ENCODE measurements at places on chromosomes 16 and 17.

GRCh38 chr17:40466298-40466971 is 23.2 kb downstream of the IGFBP4 start:
- DNase-seq: no peak

- no peak for DNase-seq
Observed at GRCh38 chr16:54281535-54282201, 4.9 kb downstream of the IRX3 start.

GRCh38 chr17:78111727-78112517 is 16.6 kb downstream of the TMC6 start:
- DNase-seq: no peak

DNA sequence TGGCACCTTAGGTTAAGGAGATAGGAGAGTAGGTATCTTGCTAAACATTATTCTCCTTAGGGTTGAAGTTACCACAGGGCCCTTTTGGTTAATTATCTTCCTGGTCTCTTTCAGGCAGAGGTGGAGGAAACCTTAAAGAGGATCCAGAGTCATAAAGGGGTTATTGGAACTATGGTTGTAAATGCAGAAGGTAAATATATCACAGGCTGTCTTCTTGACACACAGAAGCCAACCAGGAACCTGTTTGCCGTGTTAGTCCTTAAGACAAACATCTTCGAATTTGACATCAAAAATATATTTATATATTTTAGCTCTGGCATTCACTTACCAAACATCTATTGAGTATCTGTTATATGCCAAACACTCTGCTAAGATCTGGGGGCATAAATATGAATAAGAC is 2.4 kb downstream of the DYNLRB2 start:
- DNase-seq: no peak

DNA sequence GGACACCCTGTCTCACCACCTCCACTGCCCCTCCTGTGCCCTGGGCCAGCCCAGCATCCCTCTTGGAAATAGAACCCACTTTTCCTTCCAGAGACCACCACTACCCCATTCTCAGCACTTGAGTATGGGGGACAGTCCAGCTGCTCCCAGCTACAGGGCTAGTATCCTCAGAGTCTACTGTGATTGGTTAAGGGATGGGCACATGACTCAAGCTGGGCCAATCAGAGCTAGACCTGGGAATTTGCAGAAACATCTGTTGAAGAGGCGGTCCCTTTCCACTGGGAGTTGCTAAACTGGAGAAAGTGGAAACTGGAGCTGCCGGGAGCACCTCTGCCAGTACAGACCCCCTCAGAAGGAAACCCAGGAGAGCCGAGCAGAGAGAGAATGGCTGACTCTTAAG is 156.6 kb downstream of the GSG1L start:
- DNase-seq: no peak

DNA sequence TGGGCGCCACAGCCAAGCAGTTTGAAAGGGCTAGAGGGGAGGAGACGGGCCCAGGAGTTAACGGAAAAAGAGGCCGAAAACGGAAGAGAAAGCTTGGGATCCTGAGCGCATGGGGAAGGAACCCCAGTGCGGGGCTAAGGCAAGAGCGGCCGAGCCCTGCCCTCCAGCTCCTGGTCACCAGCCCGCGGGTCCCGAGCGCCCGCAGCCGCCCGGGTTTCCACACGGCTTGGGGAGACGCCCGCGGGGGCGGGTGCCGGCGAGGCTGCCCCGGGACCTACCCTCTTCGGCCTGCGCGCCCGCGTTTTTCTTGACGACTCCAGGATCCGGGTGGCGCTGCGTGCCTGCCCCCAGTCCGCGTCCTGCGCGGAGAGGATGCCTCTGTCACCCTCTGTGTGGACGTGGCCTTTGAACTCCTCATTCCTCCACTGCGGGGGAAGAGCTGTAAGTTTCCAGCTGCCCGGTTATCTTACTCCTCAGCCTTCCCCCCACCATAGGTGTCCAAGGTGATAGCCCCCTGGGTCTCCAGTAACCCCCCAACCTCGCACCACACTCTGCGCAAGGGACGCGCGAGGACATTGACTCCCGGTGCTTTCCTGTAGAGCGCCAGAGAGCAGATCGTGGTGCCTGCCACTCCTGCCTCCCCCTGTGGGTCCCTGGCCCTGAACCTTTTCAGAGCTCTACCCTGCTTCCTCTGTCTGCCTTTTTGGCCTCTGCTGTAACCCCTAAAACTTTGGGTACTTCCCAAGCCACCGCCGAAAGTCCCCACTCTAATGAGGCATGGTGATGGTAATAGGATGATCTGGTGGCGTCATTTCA is 1.7 kb upstream of the CDH11 start:
- DNase-seq: no peak

- DNase-seq: no peak
Observed at GRCh38 chr17:57262557-57262956, 6.2 kb downstream of the MSI2 start.

DNA sequence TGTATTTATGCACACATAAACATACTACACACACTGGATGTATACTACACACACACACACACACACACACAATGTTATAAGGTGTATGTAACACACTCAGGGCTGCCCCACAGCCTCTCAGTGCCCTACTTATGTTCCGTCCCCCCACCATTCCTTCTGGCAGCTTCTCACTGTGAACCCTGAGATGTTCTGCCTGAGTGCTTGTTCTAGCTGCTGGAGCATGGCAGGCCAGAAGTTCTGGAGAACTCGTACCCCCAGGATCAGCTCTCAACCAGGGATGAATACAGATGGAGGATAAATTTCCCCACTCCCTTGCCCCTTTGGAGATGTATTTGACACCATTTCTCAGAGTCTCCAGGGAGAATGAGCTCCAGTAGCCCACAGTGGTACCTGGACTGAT is 76.4 kb downstream of the CDH13 start:
- no peak for DNase-seq

- DNase-seq: no peak
Observed at GRCh38 chr16:87700406-87701077, 65.2 kb downstream of the KLHDC4 start.

DNA sequence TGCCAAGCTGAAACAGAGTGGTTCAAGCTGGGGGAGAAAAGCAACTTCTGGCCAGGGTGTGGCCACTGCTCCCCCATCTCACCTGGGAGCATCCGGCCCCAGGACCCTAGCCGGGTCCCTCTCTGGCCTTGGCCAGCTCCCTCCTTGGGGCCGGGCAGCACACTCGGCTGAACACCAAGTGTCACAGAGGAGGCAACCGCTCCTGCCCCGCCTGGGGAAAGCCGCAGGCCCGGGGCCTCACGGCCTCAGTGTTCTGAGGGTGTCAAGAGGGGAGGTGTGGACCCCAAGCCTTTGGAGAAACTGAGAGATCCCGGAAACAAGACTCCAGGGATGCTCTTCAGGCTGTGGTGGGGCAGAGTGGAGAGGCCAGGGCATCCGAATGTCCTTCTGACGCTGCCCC is 88.4 kb downstream of the ENGASE start:
- no peak for DNase-seq

DNA sequence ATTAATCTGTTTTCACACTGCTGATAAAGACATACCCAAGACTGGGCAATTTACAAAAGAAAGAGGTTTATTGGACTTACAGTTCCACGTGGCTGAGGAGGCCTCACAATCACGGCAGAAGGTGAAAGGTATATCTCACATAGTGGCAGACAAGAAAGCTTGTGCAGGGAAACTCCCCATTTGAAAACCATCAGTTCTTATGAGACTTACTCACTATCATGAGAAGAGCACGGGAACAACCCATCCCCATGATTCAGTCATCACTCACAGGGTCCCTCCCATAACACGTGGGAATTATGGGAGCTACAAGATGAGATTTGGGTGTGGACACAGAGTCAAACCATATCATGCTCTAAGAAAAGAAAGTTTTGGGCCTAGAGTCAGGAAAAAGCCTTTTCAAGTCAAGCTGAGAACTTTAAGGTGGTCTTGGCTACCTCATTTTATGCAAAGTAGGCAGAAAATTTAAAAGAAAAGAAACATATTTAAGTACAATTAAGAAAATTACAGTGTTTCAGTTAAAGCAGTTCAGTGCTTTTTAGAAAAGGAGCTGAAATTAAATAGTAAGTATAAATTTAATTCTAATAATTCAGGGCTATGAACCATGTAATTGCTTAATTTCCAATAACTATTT is 24.9 kb upstream of the CRYM start:
- no peak for DNase-seq

DNA sequence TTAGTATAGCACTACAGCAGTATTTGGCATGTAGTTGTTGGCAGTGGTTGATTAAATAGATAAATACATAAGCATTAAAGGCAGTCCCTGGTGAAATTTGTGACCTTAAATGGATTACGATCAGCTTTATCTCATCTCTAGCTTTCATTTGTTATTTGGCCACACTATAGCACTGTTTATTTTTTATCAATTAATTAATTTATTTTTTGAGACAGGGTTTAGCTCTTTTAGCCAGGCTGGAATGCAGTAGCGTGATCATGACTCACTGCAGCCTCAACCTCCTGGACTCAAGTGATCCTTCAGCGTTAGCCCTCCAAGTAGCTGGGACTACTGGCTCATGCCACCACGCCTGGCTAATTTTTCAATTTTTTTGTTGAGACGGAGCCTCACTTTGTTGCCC is 18.7 kb upstream of the ARHGAP17 start:
- no peak for DNase-seq

GRCh38 chr16:27483624-27484023 is 66.1 kb downstream of the GTF3C1 start:
- DNase-seq: no peak

GRCh38 chr16:68718590-68718989 is 18.5 kb upstream of the CDH1 start:
- DNase-seq: no peak

DNA sequence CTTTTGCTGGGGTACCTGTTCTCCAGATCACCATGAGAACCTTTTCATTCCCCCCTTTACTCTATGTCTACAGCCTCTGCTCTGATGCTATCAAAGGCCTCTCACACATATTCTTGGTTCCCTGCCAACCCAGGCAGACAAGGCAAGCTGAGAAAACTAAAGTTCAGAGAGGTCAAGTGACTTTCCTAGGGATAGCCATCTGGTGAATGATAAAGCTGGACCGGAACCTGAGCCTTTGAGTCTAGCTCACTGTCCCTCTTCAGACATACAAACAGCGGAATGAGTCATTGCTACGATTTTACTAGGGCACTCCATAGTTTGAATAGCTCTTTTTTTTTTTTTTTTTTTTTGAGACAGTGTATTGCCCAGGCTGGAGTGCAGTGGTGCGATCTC is 73.3 kb downstream of the XYLT1 start:
- DNase-seq: no peak

DNA sequence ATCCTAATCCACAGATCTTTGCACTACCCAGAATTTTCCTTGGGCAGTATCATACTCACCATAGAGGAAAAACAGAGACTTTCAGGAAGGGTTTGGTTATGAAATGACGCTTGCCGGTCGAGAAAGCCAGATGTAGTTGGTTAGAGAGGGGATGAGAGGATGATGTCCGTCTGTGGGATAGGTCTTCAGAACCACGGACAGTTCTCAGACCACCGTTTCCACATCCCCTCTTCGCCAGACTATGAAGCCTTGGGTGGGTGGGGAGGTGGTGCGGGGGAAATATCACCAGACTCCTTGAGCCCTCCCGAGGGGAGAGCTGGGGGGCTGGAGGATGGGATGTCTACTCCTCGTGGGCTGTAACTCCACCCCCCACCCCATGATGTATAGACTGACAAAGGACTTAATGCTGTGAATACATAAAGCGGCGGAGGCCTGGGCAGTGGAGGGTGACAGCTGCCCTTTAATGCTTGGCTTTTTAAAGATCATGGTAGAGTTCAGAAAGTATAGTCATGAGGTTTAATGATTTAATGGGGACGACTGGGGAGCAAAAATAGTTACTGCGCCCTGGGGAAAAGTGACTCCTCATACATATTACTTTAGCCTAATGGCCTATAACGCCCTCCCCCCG is 96.6 kb downstream of the MRM1 start:
- no peak for DNase-seq

GRCh38 chr16:51638339-51639135 is 487.5 kb upstream of the SALL1 start:
- no peak for DNase-seq

DNA sequence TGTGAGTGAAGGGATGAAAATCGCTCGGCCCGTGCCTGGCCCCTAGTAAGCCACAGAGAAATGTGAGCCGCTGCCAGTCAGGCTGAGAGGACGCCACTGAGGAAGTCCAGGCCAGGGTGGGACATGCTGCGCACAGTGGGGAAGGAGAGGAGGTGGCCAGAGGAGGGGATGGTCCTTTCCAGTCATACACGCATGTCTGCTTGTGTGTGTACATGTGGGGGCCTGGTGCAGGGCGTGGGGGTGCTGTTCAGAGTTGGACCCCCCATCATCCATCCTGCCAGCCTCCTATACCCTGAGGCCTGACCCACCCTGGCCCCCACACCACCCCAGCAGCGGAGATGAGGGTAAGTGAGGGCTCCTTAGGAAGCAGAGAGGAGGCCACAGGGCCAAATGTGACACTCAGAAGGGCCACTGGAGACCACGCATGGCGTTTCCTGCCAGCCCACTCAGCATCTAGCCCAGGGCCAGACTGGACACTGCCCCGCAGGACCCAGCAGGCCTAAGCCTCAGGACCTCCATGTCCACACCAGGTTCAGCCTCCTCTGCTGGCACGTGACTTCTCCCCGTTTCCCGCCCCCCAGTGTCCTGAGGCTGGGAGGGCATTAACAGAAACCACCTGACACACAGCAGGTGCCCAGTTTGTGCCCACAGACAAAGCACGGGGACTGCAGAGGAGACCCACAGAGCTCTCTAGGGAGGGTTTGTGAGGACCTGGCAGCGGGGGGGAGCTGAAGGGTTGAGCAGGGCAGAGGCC is 7.0 kb downstream of the DOC2A start:
- DNase-seq: no peak

- DNase-seq: no peak
Observed at GRCh38 chr17:57889892-57890856, 40.3 kb upstream of the MRPS23 start.

GRCh38 chr17:82149401-82150099 is 51.5 kb upstream of the FASN start:
- DNase-seq: no peak

DNA sequence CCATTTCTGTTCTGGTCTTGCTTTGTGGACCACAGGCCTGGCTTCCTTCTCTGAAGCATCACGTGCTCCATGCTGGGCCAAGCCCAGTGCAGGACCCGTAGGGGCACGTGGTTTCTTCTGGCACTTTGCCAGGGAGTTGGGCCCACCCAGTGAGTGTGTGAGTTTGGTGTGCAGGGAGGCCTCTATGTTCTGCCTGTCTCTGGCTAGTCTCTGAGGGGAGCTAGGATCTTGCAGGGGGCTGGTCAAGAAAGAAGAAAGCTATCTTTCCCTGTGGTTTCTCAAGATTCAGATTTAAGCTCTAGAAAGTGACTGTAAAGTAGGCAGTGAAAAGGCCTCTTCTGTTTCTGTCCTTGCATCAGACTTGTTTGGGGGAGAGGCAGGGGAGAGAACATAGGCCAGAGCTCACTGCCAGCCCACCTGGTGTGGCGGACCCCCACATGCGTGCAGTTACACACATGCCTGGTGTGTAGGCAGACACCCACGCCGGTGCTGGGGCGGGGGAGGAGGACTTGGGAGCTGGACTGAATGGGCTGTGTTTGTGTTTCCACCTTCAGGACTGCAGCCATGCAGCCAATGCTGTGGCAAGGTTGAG is 11.8 kb downstream of the LASP1 start:
- DNase-seq: no peak

GRCh38 chr17:7147772-7148171 is 31.4 kb downstream of the ASGR1 start:
- DNase-seq: no peak

- no peak for DNase-seq
Observed at GRCh38 chr16:18788828-18789514, 1.2 kb downstream of the RPS15A start.

- DNase-seq: no peak
Observed at GRCh38 chr16:12455287-12455798, 348.3 kb downstream of the CPPED1 start.
